ENCODE measurements at places on chromosomes 11 and 22.

DNA sequence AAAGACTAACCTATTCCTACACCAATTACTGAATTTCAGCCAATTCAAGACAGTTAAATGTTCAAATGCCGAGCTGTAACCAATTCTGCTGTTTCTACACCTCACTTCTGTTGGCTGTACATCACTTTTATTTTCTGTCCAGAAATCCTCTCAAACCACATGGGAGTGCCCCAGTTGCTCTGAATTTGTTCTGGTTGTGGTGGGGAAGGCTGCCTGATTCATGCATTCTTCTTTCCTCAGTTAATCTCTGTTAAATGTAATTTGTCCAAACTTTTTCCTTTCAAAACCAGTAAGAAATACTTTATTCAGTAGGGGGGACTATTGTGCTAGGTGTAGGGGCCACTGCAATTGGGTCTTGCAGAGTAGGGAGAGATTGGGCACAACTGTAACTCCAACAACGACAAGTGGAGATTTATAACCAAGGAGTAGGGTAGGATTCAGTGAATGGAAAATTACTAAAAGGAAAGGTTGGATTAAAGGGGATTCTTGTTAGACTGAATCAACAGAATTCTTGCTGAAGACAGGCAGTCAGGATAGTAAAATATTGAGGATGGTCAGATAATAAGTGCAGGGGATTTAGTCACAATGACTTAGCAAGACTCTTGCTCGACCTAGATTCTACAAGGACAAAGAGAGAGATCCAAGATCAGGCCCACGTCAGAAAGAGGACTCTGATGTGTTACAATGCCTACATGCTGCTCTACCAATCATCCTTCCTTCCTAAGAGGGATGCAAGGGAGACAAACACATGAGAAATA is 593.5 kb upstream of the FAT3 start:
- DNase-seq = no peak

GRCh38 chr22:38221908-38222796 is 20.4 kb downstream of the MAFF start:
- DNase-seq = no peak

DNA sequence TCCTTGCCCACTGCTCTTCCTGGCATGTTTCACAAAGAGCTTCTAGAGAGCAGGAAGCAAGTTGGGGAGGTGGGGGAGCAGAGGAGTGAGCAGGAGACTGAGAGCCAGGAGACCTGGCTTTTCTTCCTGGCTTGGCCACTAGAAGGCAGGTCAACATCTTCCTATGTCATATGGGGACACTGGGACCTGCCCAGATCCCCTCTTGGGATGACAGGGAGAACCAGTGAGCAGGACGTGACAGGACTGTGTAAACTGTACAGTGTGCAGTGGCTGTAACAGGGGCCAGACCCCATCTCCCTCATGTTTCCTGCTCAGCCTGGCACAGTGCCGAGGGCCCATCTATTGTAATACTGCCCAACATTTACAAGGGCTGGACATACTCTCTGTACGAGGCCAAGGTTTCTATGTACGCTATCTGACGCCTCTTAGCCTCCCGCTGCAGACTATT is 29.4 kb downstream of the GDPD5 start:
- no peak for DNase-seq

GRCh38 chr11:30131535-30131934 is 99.3 kb upstream of the FSHB start:
- DNase-seq = no peak

DNA sequence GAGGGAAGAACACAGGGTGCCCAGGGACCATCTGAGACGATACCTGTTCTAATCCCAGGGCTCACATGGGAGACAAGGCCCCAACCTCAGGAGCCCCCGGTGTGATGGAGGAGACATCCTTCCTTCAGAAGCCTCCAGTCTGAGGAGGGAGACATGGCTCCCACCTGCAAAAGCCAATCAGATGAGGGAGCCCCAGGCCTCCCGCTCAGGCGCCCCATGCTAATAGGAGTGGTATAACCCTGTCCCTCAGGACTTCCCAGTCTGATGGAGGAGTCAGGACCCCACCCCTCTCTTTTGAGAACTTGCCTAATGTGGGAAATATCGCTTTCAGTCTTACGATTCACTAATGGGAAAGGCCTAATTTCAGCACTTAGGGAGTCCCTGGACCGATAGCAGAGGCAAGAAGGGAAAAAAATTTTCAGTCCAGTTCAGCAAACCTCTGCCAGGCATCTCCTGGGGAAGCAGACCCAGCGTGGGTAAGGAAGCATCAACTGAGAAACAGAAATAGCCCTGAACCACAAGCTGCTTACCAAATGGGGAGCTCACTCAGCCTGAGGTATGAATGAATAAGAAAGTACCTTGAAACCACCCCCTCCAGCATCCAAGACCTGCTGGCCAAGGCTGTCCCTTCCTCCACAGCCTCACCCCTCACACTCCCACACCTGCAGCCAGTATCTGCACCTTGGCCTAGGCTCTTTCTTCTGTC is 5.9 kb downstream of the ARRB1 start:
- DNase-seq = no peak

DNA sequence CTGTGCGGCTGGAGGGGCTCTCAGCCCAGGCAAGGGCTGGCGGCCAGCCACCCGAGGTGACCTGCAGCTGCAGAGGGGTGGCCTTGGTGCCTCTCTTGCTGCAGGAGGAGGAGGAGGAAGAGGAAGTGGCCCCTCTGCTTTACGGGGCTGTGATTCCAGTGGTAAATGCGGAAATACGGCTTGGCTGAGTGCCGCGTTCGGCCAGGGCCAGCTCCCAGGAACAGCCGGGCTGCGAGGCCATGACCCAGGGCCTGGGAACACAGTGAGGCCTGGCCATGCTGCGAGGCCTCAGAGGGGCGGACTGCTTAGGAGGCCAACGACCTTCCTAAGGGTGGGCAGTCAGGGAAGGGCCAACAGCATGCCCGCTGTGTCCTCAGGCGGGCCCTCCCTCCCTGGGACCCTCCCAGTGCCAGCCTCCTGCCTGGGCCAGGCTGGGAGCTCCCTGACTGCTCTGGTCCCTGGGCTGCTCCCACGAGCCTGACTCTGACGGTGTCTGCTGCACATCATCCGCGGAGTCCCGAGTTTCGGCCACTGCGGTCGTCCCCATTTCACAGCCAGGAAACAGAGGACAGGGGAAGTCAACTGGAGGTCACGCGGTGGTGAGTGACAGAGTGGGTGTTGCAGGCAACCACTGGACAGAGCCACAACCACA is 20.8 kb upstream of the PPARA start:
- DNase-seq = peak; percentile 84

DNA sequence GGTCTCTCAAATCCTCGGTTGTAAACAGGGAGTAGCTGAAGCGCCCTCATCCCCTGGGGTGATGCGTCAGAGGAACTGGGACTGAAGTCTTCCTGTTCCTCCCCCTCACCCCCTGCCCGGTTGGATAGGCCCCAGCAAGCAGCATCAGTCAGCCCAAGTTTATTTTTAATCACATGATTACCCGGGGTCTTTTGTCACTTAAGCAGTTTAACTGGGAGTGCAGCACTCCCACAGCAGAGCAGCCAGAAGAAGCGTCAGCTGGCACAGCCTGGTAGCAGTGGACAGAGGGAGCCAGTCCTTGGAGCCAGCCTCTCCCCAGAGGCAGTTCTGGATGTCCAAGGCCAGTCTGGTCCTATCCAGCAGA is 342.1 kb downstream of the CTTN start:
- peak; percentile 40 for DNase-seq

- peak; percentile 74 for DNase-seq
These were observed 17.6 kb upstream of the GRK2 start for GRCh38 chr11:67248653-67249052.

DNA sequence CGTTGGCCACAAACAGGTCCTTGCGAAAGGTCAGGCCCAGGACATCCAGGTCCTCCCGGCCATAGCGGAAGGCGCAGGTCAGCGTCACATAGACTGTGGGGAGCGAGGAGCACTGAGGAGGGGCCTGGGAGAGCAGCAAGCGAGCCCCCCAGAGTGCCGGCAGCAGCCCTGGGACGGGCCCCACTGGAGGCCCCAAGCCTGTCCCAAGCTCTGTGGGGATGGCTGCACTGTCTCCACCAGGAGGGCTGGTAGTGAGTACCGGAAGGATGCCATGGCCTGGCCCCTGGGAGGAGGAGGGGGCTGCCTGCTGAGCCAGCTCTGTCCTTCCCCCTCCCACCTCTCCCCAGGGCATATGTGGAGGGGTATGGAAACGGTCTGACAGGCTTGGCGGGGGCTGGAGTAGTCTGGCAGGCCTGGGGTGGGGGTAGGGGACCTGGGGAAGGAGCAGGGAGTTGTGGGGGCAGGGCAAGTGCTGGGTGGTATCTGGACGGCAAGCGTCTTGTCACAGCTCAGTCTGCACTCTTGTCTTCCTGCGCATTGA is 42.9 kb downstream of the TPBGL start:
- DNase-seq = no peak

DNA sequence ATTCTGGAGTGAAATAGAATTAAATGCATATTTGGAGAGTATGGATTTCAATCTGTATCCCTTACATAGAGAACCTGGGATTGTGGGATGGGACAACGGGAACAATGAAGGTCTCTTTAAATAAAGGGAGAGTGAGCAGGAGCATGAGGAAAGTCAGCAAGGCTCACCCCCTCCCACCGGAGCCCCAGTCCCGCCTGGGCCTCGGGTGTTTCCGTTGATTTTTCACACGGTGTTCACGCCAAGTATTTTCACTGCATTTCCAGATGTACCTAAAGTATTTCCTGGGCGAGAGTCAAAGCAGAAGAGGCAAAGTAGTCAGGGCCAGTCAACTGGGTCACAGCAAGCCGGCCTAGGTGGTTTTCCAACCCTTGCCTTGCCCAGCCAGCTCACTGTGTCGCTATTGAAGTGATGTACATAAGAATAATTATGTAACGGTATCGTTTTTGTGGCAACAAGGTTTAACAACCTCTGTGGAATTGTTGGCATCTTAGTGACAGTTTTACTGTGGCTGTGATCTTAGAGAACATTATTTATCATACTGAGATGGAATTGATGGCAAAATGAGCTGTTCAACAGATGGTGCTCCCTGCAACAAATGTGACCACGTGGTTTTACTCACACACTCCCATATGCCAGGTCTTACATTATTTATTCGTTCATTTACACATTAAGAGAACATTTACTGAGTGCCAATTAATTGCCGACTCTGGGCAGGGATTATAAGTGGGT is 177.3 kb downstream of the ADAMTS15 start:
- no peak for DNase-seq

GRCh38 chr11:119323532-119324033 is 6.7 kb upstream of the MCAM start:
- DNase-seq = no peak

DNA sequence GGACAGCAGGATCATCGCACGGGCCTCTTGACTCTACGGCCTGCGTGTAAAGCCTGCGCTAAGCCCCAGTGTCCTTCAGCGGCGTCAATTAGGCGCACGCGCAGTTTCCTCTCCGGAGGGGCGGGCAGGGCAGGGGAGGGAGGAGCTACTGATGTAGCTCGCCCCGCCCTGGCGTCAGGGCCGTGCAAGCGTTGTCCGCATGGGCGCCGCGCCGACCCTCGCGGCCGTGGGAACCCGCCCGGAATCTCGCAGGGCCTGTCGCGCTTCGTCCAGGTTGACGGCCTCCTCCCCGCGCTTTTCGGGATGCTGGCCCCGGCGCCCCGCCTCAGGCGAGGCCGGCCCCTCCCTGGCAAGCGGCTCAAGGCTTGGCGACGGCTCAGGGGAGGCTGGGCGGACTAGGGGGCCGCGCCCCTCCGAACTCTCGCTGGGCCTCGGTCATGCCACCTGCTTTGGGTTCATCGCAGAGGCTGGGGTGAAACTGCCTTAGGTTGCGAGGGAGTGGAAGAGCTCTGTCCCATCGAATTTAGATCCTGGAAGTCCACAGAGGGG is 61.1 kb downstream of the ST3GAL4 start:
- peak; percentile 94 for DNase-seq

DNA sequence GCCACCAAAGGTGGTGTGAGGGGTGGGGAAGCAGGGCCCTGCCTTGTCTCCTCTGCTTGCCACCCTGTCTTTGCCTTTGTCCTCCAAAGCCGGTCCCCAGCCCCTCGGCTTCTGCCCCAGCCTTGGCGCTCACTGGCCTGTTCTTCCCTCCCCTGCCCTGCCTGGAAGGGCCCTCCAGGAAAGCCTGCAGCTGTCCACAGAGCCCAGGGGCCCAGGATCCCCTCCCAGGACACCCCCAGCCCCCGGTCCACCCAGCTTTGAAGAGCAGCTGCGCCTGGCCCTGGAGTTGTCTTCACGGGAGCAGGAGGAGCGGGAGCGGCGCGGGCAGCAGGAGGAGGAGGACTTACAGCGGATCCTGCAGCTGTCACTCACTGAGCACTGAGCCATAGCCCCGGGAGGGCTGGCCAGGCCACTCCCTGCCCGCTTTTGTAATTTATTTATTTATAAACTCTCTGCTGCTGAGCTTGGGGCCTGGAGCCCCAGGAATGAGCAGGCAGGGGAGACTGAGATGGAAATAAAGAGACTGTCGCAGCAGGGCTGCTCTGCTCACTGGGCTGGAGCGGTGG is 1.3 kb upstream of the SSH3 start:
- DNase-seq = peak; percentile 83
